ENCODE measurements at places on chromosomes 7 and 10. TPM values are rescaled to one million over a fixed set of nuclear protein-coding genes. Genes with fewer than 3 reads are reported as not detected.

DNA sequence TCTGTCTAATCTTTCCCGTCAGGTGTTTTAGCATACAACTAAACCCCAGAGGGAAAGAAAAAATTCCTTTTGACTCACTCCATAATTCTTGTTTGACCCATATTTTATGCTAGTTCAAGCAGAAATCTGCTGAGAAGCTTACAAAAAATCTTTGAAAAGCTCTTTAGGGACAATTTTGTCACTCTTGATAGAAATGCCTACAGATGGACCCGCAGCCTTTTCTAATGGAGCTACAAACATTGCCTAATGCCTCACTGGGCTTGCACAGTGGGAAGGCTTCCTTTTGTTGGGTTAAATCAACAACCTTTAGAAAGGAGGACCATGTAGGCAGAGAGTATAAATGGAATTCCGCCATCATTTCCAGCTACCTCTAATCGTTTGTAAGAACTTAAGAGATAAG lies 344.5 kb downstream of the PCLO start:
- H3K4me1 ChIP-seq = peaks cover 4% of the 10 kb centered on the region
- no peak for DNase-seq
- no peak overlapping the region for H3K4me3 ChIP-seq
- H3K36me3 ChIP-seq = no peaks in the 10 kb centered on the region

DNA sequence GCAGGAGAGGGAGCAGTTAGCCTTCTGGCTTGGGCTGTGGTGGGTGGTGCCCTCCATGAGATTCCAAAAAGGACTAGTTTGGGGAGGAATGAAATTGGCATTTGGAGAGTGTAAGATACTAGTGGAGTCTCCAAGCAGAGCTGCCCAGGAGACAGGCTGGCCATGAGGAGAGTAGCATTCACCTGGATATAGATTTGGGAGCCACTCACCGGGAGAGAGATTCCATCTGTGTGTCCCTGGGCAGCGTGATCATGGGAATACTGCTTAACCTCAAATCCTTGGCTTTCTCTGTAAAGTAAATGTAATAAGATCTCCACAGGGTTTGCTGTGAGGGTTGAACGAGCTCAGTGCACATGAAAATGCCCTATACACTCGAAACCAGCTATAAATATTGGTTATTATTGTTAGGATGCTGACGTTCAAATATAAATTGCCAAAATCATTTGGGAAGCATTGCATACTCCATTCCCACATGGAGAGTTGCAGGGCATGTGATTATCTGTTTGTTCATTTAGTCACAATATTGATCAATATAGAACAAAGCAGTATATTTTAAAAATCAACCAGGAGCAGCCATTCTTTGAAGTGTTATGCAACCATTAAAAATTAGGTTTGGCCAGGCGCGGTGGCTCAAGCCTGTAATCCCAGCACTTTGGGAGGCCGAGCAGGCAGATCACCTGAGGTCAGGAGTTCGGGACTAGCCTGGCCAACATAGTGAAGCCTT lies 143.7 kb downstream of the CUX1 start:
- no peak overlapping the region for H3K4me3 ChIP-seq
- no peaks in the 10 kb centered on the region for H3K27me3 ChIP-seq
- H3K27ac ChIP-seq = peak overlapping the region; percentile 27
- H3K4me1 ChIP-seq = peaks cover 23% of the 10 kb centered on the region
- H3K36me3 ChIP-seq = no peaks in the 10 kb centered on the region

GRCh38 chr10:32104181-32104580 lies 48.0 kb upstream of the KIF5B start:
- DNase-seq = no peak
- H3K36me3 ChIP-seq = no peaks in the 10 kb centered on the region
- no peaks in the 10 kb centered on the region for H3K27me3 ChIP-seq
- H3K4me3 ChIP-seq = no peak overlapping the region

- no peaks in the 10 kb centered on the region for H3K27me3 ChIP-seq
- H3K27ac ChIP-seq = no peak overlapping the region
- H3K36me3 ChIP-seq = peaks cover 28% of the 10 kb centered on the region
- H3K4me3 ChIP-seq = no peak overlapping the region
These were observed 40.2 kb upstream of the ATP6V0A4 start for GRCh38 chr7:138838166-138838565.

- H3K36me3 ChIP-seq = no peaks in the 10 kb centered on the region
- H3K4me3 ChIP-seq = no peak overlapping the region
- H3K27me3 ChIP-seq = peaks cover 3% of the 10 kb centered on the region
- no peak for DNase-seq
- peaks cover 19% of the 10 kb centered on the region for H3K4me1 ChIP-seq
These were observed 350.6 kb downstream of the TFEC start for GRCh38 chr7:115679976-115680375.

- H3K27me3 ChIP-seq = no peaks in the 10 kb centered on the region
- H3K4me3 ChIP-seq = peak overlapping the region; percentile 99
- peaks cover 35% of the 10 kb centered on the region for H3K4me1 ChIP-seq
- no peak for DNase-seq
- peak overlapping the region; percentile 100 for H3K27ac ChIP-seq
These were observed 1.0 kb downstream of the CYP51A1 start for GRCh38 chr7:92133133-92133736.

- DNase-seq = no peak
- no peak overlapping the region for H3K27ac ChIP-seq
- H3K36me3 ChIP-seq = peaks cover 4% of the 10 kb centered on the region
- H3K4me3 ChIP-seq = no peak overlapping the region
- peaks cover 16% of the 10 kb centered on the region for H3K27me3 ChIP-seq
- H3K4me1 ChIP-seq = peaks cover 24% of the 10 kb centered on the region
These were observed 35.1 kb upstream of the NPVF start for GRCh38 chr7:25263337-25263736.

- no peak overlapping the region for H3K4me3 ChIP-seq
- no peaks in the 10 kb centered on the region for H3K27me3 ChIP-seq
- DNase-seq = no peak
These were observed 15.6 kb downstream of the NACAD start for GRCh38 chr7:45073031-45073785.

- no peaks in the 10 kb centered on the region for H3K36me3 ChIP-seq
- H3K4me1 ChIP-seq = peaks cover 36% of the 10 kb centered on the region
- DNase-seq = no peak
- H3K27me3 ChIP-seq = peaks cover 5% of the 10 kb centered on the region
- no peak overlapping the region for H3K27ac ChIP-seq
These were observed 100.1 kb upstream of the COL1A2 start for GRCh38 chr7:94294471-94295131.

GRCh38 chr10:1652151-1652550 lies 85.2 kb downstream of the ADARB2 start:
- H3K27ac ChIP-seq = no peak overlapping the region
- peak; percentile 49 for DNase-seq
- H3K36me3 ChIP-seq = no peaks in the 10 kb centered on the region
- H3K4me3 ChIP-seq = no peak overlapping the region

DNA sequence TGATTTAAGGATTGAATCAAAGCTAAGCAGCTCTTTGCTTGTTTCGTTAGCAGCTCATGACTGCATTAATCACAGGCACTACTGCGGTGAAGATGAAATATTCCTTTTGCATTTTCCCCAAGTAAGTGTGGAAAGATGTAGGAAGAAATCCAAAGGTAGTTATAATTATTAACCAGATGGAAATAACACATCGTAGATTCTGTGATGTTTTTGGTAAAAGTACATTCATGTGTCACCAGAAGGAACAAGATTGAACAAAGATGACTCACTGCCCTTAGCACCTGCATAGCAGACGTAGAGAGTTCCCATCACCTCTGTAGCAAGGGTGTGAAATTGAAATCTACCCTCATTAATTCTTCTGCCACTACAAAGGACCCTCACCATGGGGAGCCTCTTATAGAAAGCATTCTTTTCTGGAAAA lies 37.1 kb downstream of the SMURF1 start:
- no peaks in the 10 kb centered on the region for H3K27me3 ChIP-seq
- DNase-seq = no peak
- H3K27ac ChIP-seq = no peak overlapping the region

DNA sequence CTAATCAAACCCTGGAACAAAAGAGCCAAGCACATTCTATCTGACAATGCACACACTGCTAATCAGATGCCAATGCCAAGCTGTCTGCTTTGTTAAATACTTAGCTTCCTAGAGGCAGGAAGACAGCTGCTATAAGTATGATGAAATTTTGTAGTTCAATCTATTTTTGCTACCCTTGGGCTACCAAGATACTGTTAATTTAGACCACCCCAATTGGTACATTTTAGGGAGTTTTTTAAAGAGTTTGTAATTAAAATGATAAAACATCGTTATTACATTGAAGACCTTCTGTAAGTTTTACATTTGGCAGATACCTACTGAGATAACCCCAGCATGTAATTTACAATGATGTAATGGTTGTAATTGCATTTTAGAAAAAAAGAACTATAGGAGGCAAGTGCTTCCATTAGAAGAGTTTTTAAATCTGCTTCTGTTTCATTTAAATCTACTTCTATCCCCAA lies 268.5 kb downstream of the ADK start:
- H3K4me1 ChIP-seq = peaks cover 20% of the 10 kb centered on the region
- H3K36me3 ChIP-seq = peaks cover 12% of the 10 kb centered on the region
- H3K27ac ChIP-seq = no peak overlapping the region
- H3K27me3 ChIP-seq = no peaks in the 10 kb centered on the region
- no peak for DNase-seq

DNA sequence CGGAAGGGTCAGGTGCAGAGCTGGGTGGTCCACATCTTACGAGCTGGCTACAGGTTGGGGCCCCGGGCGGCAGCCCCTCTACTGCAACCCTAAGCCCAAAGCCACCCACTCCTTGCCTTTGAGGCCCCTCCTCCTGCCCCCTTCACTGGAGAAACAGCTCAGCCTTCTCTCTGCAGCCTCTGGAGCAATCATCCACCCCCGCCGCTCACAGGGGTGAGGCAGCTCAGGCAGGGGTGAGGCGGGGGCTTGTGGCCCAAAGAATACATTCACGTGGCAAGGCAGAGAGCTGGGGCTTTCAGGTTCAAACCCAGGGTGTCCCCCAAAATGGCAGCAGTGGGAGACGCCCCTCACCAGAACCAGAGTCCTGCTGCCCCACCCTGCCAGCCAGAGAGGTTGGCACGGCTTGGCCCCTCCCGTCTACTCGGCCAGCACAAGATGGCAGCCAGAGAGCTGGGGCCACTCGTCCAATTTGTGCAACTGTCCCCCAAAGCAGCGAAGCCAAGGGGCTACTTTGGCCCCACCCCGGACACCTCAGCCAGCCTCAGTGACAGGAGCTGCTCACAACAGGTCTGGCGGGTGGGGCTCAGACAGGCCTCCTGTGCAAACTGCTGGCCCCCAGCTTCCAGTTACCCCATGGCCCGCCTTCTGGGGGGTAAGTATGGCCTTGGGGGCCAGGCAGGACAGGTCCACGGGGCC lies 7.2 kb downstream of the GNB2 start:
- no peak overlapping the region for H3K4me3 ChIP-seq
- no peak for DNase-seq
- H3K27me3 ChIP-seq = no peaks in the 10 kb centered on the region
- peaks cover 10% of the 10 kb centered on the region for H3K4me1 ChIP-seq
- peak overlapping the region; percentile 71 for H3K27ac ChIP-seq
- peaks cover 3% of the 10 kb centered on the region for H3K36me3 ChIP-seq

- no peaks in the 10 kb centered on the region for H3K27me3 ChIP-seq
- no peak for DNase-seq
- no peak overlapping the region for H3K27ac ChIP-seq
- no peak overlapping the region for H3K4me3 ChIP-seq
- peaks cover 4% of the 10 kb centered on the region for H3K36me3 ChIP-seq
These were observed 44.0 kb downstream of the PWWP2B start for GRCh38 chr10:132440791-132441565.

DNA sequence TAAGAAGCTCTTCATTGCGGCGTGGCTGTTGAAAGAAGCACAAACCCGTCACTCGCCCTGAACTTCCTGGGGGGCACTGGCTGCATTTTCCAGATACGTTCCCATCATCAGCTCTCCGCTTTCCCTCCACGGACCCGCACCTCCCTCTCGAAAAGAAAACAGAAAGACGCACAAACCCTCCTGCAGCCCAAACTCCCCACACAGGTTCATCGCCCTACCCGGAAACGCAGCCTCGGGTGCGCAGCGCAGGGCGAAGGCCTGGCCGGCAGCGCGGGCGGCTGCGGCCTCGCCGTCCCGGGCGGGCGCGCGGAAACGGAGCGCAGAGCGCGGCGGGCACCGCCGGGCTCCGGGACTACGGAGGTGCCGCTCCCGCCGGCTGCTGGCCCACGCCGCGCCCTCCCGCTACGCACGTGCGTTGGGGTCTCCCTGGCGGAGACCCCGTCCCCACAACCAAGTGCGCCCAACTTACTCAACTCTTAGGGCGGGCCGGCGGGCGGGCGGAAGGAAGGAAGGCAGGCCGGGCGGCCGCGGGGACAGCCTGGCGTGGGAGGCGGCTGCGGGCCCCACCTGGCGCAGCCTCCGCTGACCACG lies 822 bp downstream of the ZNF800 start:
- peaks cover 20% of the 10 kb centered on the region for H3K36me3 ChIP-seq
- peaks cover 14% of the 10 kb centered on the region for H3K4me1 ChIP-seq
- no peak for DNase-seq
- H3K4me3 ChIP-seq = peak overlapping the region; percentile 97

DNA sequence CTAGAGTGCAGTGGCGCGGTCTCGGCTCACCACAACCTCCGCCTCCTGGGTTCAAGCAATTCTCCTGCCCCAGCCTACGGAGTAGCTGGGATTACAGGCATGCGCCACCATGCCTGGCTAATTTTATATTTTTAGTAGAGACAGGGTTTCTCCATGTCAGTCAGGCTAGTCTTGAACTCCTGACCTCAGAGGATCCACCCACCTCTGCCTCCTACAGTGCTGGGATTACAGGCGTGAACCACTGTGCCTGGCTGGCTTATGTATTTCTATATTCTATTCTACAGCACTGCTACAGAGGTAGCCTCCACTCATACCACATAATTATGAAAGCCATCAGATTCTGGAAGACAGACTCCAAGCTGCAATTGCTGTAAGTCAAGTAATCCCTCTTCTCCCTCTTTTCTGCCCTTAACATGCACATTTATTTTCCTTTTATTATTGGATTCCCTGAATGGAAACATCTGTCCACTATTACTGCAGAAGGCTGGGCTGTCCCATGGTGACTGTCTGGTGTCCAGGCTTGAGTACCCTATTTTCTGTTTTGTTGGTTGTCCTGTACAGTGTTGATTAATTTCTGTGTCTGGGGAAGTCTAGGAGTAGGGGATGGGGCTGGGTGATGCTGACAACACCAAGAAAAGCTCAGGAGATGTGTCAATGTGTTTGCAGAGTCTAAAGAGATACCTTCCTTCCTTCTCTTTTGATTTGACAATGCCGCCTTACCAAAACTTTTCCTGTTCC lies 5.8 kb upstream of the ZNF487 start:
- H3K36me3 ChIP-seq = peaks cover 3% of the 10 kb centered on the region
- H3K4me3 ChIP-seq = no peak overlapping the region
- no peaks in the 10 kb centered on the region for H3K27me3 ChIP-seq
- H3K4me1 ChIP-seq = peaks cover 7% of the 10 kb centered on the region
- no peak for DNase-seq

The CDK1 gene
- total RNA-seq = 24.4 TPM

The TRIM56 gene
- 22.2 TPM for total RNA-seq

The PPP3CB gene
- total RNA-seq = 34.8 TPM

The C10orf105 gene
- not detected for total RNA-seq

The ENKUR gene
- 1.6 TPM for total RNA-seq

The SLC18A3 gene
- total RNA-seq = 6.2 TPM
